ENCODE measurements at places on chromosomes 11 and 22.

- no peak for DNase-seq
Observed at GRCh38 chr11:64429970-64430369, 71.0 kb downstream of the RPS6KA4 start.

DNA sequence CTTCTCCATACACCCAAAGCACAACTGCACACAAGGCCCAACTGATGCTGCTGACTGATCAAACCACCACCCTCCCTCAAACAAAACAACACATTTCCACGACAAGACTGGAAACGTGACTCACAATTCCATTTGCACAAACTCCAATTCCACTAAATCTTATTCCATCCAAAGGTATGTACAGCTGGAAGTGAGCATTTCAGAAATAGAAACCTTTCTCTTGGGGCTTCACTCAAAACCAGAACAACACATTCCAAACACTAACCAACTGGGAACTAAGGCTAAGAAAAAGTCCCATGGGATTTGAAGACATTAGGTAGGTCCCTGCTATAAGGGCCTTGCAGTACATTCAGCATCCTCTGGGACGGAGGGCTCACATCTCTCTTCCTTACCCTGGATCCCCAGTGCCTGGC lies 19.6 kb downstream of the MORC2 start:
- DNase-seq: no peak

GRCh38 chr11:94768602-94769541 lies 716 bp downstream of the AMOTL1 start:
- DNase-seq: no peak

DNA sequence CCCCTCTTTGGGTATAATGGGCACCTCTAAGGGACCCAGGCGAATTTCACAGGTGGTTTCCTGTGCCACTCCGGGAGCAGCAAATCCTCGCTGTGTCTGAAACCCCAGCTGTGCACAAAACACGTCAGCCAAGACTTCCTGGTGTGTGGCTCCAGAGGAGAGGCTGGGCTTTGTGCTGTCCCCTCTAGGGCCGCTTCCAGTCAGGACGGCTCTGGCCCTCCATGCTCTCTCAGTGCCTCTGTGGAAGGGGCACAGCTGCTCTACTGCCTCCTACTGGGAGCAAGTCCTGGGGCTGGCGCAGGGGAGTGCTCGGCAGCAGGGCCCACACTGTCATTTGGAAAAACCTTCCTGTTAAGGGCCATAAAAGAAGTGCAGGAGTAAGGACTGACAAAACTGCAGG lies 23.7 kb upstream of the ARFGAP3 start:
- DNase-seq: no peak

DNA sequence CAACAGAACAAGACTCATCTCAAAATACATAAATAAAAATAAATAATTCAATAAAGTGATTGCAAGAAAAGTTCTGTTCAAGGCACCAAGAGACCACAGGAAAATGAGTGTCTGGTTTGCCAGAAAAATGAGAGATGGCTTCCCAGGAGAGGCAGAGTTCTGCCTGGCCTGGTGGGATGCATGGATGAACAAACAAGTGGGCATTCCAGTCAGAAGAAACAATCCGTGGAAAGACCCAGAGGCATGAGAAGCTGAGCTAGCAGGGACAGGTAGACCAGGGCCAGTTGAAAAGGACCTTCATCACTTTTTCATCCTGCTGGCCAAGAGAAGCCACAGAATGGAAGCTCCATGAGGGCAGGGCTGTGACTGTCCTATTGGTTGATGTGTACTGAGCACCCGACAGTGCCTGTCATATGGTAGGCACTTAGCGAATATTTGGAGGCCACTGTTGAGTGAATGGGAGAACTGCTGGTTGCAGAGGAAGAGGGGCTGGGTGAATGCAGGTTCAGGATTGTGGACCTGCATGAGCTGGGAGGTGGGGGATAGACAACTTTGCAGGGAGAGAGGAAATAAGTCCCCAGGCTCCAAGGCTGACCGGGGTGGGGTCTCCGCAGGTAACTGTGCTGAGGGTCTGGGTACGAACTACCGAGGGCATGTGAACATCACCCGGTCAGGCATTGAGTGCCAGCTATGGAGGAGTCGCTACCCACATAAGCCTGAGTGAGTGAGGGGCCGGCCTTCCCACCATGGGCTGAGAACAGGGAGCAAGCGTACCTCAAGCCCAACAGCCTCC lies 3.7 kb downstream of the F2 start:
- no peak for DNase-seq

- no peak for DNase-seq
Observed at GRCh38 chr11:130178441-130179339, 19.1 kb downstream of the ST14 start.

DNA sequence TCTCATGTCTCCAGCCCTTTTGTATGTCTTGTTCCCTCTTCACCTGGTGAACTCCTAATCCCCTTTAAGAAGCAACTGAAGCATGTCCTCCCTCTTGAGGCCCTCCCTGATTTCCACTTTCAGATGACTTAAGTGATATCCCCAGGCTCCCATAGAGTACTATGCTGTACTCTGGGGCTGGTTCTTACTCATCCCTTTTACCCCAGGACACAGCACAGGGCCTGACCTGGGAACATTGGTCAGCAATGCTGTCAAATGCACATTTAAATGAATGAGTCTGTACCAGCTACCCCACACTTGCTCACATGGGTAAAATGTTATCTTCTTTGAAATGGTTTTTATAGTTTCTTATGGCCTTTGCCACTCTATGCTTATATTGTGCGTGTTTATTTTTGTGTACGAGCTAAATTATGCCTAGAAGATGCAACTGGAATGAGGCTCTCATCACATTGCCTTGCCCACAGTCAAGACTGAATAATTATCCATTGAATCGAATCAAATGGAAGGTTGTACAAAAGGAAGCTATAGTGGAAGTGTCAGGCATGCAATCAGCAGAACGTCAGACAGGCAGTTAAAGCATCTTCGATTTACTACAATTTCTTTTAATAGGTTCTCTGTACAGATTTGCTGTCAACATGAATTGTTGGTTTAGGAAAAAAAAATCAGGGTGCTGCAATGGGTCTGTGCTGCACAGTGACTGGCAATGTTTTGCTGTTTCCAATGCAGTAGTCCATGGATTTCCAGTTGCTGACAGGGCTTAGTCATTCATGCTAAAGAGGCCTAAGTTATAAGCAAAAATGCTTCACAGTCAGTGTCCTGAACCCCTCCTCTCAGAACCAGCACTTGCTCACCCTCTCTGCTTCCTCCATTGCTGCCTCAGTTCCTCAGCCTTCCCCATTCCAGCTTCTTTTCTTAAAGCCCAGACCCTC lies 79.5 kb downstream of the PARVA start:
- DNase-seq: no peak

DNA sequence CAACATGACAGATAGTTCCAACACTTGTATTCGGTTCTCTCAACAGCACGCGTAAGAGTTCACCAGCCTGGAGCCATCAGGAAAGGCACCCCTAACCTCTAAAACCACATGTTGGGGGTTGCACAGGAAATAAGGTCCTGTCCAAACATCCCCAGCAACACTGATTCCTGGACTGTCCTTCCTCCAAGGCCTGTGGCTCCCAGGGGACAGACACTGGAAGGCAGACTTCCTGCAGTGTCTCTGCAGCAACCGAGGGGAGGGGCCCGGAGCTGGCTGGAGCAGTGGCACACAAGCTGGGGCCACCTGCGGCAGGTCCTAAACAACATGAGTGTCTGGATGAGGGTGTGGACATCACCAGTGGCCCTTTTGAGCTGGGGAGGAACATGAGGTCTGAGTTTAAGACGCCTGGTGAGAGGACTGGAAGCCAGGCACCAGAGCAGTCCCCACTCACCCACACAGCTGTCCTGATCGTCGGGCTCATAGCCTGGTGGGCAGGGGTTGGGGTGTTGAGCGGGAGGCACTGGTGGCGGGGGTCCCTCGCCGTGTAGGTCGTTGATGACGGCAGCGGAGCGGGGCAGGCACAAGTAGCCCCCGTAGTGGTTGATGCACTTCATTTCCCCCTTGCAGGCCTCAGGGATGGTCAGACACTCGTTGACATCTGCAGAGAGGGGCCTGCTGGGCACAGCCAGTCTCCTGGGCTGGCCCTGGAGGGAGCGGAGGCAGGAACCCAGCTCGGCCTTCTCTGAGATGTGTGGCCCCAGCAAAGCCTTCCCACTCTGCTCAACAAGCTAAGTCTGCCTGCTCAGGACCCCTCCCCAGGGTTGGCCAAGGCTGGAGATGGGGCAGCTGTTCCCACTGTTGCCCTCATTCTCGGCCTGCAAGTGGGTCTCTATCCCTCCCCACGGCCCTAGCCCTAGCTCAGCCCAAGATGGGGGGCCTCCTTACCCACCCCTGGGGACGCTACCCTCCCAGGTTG lies 1.6 kb downstream of the EFEMP2 start:
- no peak for DNase-seq

GRCh38 chr22:25569361-25569760 lies 4.9 kb downstream of the GRK3 start:
- no peak for DNase-seq

- peak; percentile 12 for DNase-seq
Observed at GRCh38 chr22:25845985-25846745, 104.2 kb downstream of the MYO18B start.

DNA sequence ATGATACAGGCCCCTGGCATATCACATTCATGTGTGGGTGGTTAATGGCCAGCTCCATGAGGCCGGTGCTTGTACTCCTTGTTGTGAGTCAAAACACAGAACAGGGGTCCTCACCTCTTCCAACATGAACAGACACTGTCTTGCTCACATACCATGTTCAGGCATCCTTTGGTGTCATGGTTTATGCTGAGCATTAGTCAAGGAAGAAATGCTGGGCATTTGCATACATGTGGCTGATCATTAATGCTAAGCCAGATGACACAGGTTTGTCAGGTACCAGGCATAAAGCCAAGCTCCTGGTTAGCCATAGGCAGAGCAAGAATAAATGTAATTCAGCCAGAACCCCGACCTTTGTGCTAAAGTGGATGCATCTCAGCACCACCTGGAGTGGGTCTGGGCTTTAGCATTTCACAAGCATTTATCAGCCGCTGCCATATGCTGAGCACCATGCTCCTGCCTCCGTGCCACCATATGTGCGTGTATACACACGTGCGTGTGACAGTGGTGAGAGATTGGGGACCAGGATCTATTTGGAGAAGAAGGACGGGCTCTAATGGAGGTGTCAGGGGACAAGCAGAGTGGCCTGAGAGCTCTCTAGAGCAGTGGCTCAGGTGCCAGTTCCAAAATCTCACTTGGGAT lies 55.0 kb downstream of the MICAL2 start:
- DNase-seq: no peak

DNA sequence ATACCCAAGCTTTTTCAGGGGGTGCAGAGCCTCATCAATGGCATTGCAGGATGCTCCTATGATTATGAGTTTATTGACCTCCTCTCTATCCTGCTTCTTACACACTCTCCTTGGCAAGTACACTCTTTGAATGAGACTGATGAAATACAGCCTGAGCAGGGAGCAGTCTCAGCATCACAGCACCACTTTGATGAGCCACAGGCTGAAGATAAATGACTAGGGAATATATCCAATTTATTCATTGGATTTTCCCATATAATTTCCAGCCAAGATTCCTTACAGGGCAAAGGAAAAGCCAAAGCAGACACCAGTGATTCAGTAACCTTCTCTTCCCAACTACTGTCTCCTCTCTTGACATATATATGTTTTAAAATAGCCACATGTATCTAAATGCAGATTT lies 79.2 kb downstream of the CASP12 start:
- no peak for DNase-seq

DNA sequence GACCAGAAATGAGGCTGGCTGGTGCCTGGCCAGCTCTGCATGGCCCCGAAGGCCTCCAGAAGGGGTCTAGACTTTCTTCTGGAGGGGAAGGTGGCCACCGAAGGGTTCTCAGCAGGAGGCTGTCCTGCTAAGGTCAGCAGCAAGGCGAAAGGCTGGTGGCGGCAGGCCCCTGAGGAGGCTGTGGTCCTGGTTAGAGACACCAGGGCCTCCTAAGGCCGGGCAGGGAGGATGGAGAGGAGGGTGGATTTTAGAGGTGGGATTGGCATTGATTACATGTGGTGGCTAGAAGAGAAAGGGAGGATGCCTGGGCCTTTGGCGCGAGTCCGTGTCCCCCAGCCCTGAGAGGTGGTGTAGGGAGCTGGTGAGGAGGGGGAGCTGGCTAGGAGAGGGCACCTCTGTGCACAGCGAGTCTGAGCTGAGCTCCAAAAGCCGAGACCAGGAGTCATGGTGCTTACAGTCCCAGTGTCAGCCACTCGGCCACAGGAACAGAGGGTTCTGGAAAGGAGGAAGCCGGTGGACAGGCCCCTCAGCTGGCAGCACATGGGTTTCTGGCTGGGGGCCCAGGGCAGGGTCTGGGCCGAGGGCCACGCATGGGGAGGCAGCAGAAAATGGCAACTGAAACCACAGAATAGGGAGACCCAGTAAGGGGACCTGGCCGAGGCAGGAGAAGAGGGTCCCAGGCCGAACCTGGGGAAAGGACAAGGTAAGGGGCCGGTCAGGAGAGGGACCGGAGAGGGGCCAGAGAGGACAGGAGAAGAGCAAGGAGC lies 2.5 kb downstream of the FERMT3 start:
- no peak for DNase-seq

- no peak for DNase-seq
Observed at GRCh38 chr11:48029681-48030290, 49.4 kb downstream of the PTPRJ start.

DNA sequence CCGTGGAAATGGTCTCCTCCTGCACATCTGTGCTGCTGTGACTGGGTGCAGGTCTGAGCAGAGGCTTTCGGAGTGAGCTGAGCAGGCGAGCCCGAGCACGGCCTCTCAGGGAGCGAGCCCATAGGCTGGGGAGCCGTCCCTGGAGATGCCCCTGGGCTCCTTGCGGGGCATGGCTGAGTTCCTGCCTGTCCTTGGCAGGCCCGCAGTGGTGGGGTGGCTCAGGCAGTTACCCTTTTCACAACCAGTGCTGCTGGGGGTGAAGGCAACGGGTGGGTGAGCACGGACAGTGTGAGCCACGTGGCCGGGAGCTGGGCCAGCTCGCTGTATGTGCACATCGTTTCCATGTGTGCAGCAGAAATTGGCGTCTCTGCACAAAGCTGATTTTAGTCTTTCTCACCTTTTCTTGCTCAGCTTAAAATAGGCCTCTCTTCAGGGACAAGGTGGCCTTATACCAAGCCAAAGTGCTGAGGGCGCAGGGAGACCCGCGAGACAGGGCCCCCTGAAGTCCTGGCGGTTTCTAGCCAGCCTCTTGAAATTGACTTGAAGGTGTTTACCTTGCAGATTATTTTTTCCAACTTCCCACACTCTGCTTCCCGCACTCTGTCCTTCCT lies at the start of gene TP53AIP1:
Gene TP53AIP1 (minus strand): TSS at position 55 of the 611 bp plus-strand sequence. CDS start 5,053 bp downstream, outside the sequence.
- DNase-seq: no peak

GRCh38 chr11:47156333-47156732 lies 20.3 kb downstream of the ARFGAP2 start:
- DNase-seq: no peak

GRCh38 chr11:78370406-78371172 lies 47.0 kb downstream of the GAB2 start:
- no peak for DNase-seq

DNA sequence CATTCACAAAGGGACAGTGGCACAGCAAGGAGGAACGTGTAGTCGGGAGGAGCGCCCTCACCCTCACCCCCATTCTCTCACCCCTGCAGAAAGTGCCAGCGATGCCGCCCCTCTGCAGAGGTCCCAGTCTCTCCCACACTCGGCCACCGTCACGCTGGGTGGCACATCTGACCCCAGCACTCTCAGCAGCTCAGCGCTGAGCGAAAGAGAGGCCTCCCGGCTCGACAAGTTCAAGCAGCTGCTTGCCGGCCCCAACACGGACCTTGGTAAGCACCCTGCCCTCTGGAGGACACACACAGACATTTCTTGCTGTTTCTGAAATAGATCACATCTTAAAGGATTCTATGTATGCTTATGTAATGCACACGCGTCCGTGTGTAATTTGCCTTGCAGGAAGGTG lies 34.9 kb downstream of the TBC1D22A start:
- no peak for DNase-seq

Data from activated T-cell treated with anti-CD3 and anti-CD28 coated beads for 48 hours (primary cell).